ENCODE measurements at places on chromosomes 4 and X. TPM values are rescaled to one million over a fixed set of nuclear protein-coding genes. Genes with fewer than 3 reads are reported as not detected.

GRCh38 chr4:168319486-168320019, 1.0 kb upstream of the DDX60 start:
- H3K27me3 ChIP-seq, result peaks cover 5% of the 10 kb centered on the region
- H3K27ac ChIP-seq, result no peak overlapping the region
- H3K4me3 ChIP-seq, result peak overlapping the region; percentile 32
- DNase-seq, result no peak

GRCh38 chrX:135009838-135010237, 12.5 kb downstream of the RTL8B start:
- no peak overlapping the region for H3K4me3 ChIP-seq
- H3K27me3 ChIP-seq, result no peaks in the 10 kb centered on the region
- H3K4me1 ChIP-seq, result peaks cover 6% of the 10 kb centered on the region
- H3K36me3 ChIP-seq, result no peaks in the 10 kb centered on the region
- no peak overlapping the region for H3K27ac ChIP-seq
- DNase-seq, result no peak

- H3K27ac ChIP-seq, result no peak overlapping the region
- no peak overlapping the region for H3K4me3 ChIP-seq
- H3K36me3 ChIP-seq, result no peaks in the 10 kb centered on the region
- no peak for DNase-seq
These were observed 86.0 kb upstream of the GALNTL6 start for GRCh38 chr4:171727185-171727584.

GRCh38 chr4:152256996-152257395, 278.9 kb downstream of the FBXW7 start:
- H3K4me3 ChIP-seq, result no peak overlapping the region
- H3K27ac ChIP-seq, result no peak overlapping the region
- H3K27me3 ChIP-seq, result no peaks in the 10 kb centered on the region
- H3K4me1 ChIP-seq, result no peaks in the 10 kb centered on the region
- DNase-seq, result no peak

DNA sequence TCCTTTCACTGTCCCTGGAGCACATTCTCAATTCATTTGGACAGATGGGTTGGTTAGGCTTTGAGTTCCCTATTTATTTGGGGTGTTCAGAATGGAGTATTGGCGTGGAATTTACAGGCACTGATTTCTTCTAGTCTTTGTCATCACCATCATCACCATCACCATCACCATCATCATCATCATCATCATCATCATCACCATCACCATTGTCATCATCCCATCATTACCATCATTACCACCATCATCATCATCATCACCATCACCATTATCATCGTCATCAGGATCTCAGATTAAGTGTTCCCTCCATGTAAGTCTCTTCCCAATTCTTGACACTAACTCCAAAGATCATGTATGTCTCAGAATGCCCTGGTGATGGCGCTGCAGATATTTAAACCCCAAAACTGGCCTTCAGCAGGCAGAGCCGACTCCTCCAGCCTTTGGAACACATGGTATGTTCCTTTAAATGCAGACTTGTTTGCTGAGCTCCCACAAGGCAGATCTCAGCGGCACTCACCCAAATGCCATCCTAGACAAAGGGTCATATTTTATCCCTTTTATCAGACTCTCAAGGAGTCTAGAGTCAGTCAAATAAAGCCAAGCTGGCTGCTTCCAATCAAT, 19.8 kb upstream of the FAM9A start:
- DNase-seq, result no peak
- H3K4me3 ChIP-seq, result no peak overlapping the region
- H3K36me3 ChIP-seq, result no peaks in the 10 kb centered on the region
- H3K27me3 ChIP-seq, result no peaks in the 10 kb centered on the region

DNA sequence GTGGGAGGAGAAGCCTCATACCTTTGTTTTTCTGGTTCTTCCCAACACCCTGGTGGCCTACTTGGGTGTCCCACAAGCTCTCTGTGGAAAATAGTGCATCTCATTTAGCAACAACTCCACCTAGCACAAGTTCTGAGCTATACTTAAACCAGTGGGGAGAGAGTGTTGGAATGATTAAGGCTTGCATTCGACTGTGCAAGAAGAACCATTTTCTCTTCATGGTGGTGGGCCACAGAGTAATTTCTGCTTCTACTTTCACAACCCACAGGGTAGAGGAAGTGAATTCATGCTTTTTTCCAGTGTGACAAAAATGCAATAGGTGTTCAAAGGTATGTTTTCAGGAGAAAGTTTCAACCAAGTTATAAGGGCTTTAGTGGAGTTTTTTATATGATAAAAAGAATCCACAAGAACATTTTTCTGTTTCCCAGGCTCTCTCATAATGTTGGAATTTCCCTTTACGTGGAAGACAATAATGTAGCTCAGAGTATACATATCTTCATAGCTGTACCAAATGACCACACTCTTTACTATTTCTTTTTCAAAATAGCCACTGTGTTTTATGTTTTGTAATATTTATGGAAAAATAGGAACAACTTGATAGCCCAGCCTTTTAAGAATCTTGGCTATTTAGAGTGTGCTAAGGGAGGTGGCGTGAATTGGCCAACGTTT, 80.3 kb upstream of the HHIP start:
- no peaks in the 10 kb centered on the region for H3K27me3 ChIP-seq
- H3K4me1 ChIP-seq, result no peaks in the 10 kb centered on the region
- no peak overlapping the region for H3K4me3 ChIP-seq

GRCh38 chrX:76183289-76184049, 10.6 kb downstream of the PBDC1 start:
- peaks cover 52% of the 10 kb centered on the region for H3K36me3 ChIP-seq
- no peaks in the 10 kb centered on the region for H3K27me3 ChIP-seq
- DNase-seq, result no peak
- H3K4me1 ChIP-seq, result no peaks in the 10 kb centered on the region
- no peak overlapping the region for H3K4me3 ChIP-seq
- no peak overlapping the region for H3K27ac ChIP-seq

KLF3 gene
- total RNA-seq, result 38.2 TPM

BBS7 gene
- total RNA-seq, result 26.9 TPM

SLC38A5 gene
- total RNA-seq, result 8.8 TPM

CLDN2 gene
- total RNA-seq, result not detected
